8988T (cell line): ENCODE measurements at places on chromosomes 2 and 18.

- DNase-seq = no peak
Measured at GRCh38 chr2:177574356-177574755, 181.8 kb downstream of the AGPS start.

GRCh38 chr2:109020217-109020637 is 31.2 kb upstream of the EDAR start:
- no peak for DNase-seq

DNA sequence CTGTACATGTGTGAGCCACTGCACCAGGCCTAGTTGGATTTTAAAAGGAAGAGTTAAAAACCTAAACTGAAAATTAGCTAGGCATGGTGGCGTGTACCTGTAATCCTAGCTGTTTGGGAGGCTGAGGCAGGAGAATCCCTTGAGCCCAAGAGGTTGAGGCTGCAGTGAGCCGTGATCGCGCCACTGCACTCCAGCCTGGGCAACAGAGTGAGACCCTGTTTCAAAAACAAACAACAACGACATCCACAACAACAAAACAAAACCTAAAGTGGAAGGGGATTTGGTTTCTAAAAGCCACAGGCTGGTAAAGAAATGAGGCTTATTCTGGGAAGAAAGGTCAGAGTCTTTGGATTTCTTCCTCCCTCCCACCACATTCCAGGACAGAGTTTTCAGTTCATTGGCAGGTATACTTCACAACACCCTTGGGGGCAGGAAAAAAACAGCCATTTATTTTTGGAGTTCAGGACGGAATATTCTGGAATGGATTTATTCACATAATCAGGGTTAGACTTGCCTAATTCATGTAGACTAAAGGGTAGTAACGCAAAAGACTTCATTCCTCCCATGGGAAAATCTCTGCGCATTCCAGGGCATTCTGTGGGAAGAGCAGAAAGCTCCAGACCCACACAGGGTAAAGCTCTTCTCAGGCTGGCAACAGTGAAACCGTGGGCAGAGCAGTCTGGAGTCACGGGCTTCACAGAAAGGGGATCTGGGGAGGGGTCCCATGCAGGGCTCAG is 34.9 kb downstream of the TEX44 start:
- no peak for DNase-seq

- DNase-seq = no peak
Measured at GRCh38 chr2:119590873-119591272, 46.6 kb downstream of the CFAP221 start.

GRCh38 chr18:41922176-41922575 is 32.9 kb upstream of the PIK3C3 start:
- DNase-seq = no peak
